Fibroblast of pulmonary artery (primary cell): ENCODE measurements at places on chromosomes 12 and 14.

DNA sequence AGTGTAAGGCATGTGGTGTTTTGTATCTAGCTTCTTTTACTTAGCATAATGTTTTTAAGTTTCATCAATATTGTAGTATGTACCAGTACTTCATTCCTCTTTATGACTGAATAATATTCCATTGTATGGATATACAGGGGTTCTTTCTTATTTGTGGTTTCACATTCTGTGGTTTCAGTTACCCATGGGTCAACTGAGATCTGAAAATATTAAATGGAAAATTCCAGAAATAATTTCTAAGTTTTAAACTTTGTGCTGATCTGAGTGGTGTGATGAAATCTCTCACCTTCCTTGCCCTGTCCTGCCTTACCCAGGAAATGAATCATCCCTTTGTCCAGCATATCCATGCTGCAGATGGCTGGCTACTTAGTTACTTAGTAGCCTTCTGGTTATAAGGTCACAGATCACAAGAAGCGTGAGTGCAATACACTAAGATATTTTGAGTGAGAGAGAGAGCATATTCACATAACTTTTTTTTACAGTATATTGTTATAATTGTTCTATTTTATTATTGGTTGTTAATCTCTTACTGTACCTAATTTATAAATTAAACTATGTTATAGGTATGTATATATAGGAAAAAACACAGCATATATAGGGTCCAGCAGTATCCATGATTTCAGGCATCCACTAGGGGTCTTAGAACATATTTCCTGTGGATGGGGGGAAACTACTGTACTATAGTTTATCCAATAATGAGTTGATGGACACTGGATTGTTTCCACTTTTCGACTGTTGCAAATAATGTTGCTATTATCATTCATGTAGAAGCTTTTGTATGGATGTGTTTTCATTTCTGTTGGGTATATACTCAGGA is 59.6 kb upstream of the LRTM2 start:
- peak; percentile 50 for DNase-seq

GRCh38 chr14:55599250-55599879 is 19.4 kb downstream of the KTN1 start:
- no peak for DNase-seq

GRCh38 chr14:60926002-60926401 is 54.9 kb downstream of the TRMT5 start:
- no peak for DNase-seq

DNA sequence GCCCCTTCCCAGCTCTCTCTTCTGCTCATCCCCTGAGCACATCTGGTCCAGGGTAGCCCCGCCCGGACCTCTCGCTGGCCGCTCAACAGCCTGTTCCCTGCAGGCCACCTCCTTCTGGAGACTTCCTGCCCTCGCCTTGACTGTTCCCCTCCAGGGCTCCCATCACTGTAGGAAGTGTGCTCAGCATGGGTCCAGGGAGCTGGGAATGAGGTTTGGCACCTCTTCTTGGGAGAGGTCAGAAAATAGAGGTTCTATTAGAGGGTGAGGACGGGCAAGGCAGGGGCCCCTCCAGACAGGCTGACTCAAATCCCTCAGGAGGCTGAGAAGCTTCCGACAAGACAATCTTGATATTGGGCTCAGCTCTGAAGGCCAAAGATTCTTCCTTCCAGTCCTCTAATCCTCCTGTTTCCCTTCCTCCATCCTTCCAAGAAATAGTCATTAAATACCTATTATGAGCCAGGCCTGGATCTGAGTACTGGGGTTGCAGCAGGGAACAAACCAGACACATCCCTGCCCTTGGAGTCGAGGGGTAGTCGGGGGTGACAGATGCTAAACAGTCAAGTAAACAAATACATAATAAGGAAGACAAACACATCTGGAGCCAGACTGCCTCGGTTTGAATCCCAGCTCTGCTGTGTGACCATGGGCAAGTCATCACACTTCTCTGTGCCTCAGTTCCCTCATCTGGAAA is 30.6 kb downstream of the CMKLR1 start:
- no peak for DNase-seq

GRCh38 chr14:26606729-26607312 is 9.0 kb upstream of the NOVA1 start:
- DNase-seq: peak; percentile 52

DNA sequence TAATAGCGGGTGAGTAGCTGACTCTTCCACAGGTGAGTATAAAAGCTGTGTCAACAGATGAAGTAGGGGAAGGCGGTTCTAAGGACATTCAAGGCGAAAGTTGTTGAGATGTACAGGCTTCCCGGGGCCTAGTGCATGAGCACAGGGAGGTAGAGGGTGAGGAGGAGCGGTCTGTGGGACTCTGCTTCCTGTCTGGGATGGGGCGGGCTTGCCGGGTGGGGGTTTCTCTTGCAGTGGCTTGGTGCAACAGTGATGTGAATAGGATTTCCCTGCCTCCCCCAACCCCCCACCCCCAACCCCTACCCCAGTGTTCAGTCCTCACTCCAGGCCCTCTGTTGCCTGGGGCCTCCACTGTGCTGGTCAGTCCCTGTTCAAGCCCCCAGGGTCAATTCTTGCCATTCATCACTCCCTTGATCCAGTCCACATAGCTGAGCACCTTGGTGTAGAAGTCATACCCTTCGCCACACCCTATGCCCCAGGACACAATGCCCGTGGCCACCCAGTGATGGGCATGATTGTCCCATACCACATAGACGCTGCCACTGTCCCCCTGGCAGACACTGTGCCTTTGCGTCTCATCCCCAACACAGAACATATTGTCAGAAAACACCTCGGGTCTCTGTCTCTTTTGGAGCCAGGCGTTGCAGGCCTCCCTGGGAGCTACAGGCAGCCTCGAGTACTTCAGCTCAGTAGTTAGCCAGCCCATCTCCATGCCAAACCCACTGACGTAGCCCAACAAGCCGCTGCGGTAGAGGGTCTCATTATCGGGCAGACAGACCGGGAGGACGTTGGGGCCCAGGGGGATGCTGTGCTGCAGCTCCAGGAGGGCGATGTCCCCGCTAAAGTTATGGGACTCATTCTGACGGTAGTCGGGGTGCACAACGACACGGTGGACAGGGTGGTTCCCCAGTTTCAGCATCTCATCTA is 4.0 kb upstream of the C1R start:
- DNase-seq: no peak

DNA sequence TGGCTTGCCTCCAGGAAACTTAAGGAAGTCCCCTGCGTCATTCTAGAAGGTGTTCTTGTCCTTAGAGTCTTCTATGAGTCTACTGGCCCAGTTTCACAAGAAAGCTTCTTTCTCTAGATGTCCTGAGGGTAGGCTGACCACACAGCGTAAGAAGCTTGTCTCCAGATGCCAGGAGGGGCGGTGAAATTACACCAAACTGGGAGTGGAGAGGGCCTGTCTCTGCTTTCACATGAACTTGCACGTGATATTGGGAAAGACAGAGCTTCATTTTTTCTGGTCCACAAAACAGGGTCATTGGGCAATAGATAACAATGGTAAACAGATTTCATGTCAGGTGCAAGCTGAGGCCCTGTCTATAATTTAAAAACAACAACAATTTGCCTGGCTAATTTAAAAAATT is 85.7 kb upstream of the TBX3 start:
- no peak for DNase-seq

GRCh38 chr12:8637666-8638065 is 25.0 kb downstream of the MFAP5 start:
- no peak for DNase-seq

GRCh38 chr12:80498059-80498728 is 54.2 kb downstream of the PTPRQ start:
- no peak for DNase-seq

- no peak for DNase-seq
These were observed 5.1 kb upstream of the TMEM179 start for GRCh38 chr14:104609666-104610065.
